Lower lobe of right lung (tissue), 2 donors: ENCODE measurements at places on chromosomes 3 and 15. TPM values are rescaled to one million over a fixed set of nuclear protein-coding genes. Genes with fewer than 3 reads are reported as not detected.

DNA sequence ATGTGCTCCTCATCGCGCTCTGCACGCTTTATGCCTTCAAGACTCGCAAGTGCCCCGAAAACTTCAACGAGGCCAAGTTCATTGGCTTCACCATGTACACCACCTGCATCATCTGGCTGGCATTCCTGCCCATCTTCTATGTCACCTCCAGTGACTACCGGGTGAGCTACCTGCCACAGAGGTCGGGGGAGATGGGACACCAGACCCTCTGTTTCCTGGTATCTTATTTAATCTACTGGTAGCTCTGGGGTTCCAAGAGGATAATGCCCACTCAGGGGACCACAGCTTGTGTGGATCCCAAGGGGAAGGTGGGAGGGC, 9.1 kb downstream of the GRM2 start:
- H3K27me3 ChIP-seq = no peaks in the 10 kb centered on the region
- H3K4me1 ChIP-seq = no peaks in the 10 kb centered on the region
- no peak overlapping the region for H3K4me3 ChIP-seq
- H3K27ac ChIP-seq = no peak overlapping the region
- no peak for DNase-seq

GRCh38 chr3:127667119-127667681, 5.6 kb upstream of the ABTB1 start:
- DNase-seq = no peak
- peaks cover 8% of the 10 kb centered on the region for H3K4me1 ChIP-seq
- H3K36me3 ChIP-seq = no peaks in the 10 kb centered on the region
- H3K4me3 ChIP-seq = no peak overlapping the region

The C3orf70 gene
- total RNA-seq = 3.2 TPM

The LRRK1 gene
- 24.3 TPM for total RNA-seq

The SLC12A8 gene
- total RNA-seq = 9.1 TPM

The NPHP3 gene
- total RNA-seq = 31.2 TPM

DNA sequence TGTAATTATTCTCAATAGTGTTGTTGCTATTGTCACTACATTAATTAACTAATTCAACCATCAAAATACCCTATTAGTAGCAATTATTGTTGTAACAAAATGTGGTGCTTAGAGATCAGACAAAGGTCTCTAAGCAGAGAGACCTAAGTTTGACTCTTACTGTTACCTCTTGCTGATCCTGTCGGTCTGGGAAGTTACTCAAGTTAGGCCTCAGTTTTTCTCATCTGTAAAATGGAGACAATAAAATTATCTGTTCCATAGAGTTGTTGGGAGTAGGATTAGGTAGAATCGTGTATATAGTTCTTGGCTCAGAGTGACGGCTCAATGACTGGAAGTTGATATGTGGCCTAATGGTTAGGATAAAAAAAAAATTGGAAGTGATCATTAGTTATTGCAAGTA, 69.8 kb upstream of the ARL8B start:
- no peaks in the 10 kb centered on the region for H3K27me3 ChIP-seq
- H3K4me1 ChIP-seq = peaks cover 27% of the 10 kb centered on the region
- no peak overlapping the region for H3K27ac ChIP-seq
- no peak for DNase-seq
- no peak overlapping the region for H3K4me3 ChIP-seq

- no peaks in the 10 kb centered on the region for H3K27me3 ChIP-seq
- peak overlapping the region; percentile 72 for H3K4me3 ChIP-seq
- no peak for DNase-seq
- H3K36me3 ChIP-seq = no peaks in the 10 kb centered on the region
- peaks cover 33% of the 10 kb centered on the region for H3K4me1 ChIP-seq
Observed at GRCh38 chr15:99565049-99565298, 810 bp upstream of the MEF2A start.

DNA sequence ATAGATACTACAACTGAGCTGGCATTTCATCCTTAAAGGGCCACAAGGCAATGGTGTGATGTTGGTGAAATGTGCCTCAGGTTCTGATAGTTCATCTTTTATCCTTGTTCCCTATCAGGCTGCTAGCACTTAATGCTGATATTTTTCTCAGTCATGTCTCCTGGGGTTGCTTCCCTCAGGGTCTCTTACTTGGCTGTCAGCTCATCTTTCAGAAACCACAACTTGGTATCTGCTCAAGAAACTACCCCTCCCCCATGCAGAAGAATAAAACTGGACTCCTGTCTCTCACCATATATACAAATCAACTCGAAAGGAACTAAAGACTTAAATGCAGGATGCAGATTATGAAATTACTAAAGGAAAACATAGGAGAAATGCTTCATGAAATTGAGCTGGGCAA, 308.1 kb downstream of the CHST2 start:
- H3K36me3 ChIP-seq = no peaks in the 10 kb centered on the region
- no peak overlapping the region for H3K27ac ChIP-seq
- H3K4me3 ChIP-seq = no peak overlapping the region
- no peak for DNase-seq
- no peaks in the 10 kb centered on the region for H3K4me1 ChIP-seq

The ZNF774 gene
- total RNA-seq = 5.5 TPM

GRCh38 chr15:77521206-77521605, 100.5 kb downstream of the HMG20A start:
- no peaks in the 10 kb centered on the region for H3K36me3 ChIP-seq
- H3K4me1 ChIP-seq = no peaks in the 10 kb centered on the region
- DNase-seq = no peak
- H3K27me3 ChIP-seq = no peaks in the 10 kb centered on the region
- no peak overlapping the region for H3K4me3 ChIP-seq

GRCh38 chr15:71669688-71670087, 140.7 kb upstream of the NR2E3 start:
- no peak overlapping the region for H3K27ac ChIP-seq
- no peak overlapping the region for H3K4me3 ChIP-seq
- H3K27me3 ChIP-seq = no peaks in the 10 kb centered on the region
- no peaks in the 10 kb centered on the region for H3K36me3 ChIP-seq
- no peaks in the 10 kb centered on the region for H3K4me1 ChIP-seq
